AG10803 (cell line): ENCODE measurements at places on chromosomes 6 and 20.
A peak's percentile ranks its signal among the peaks of the same experiment; 100 is the strongest.

GRCh38 chr6:133369773-133370272 is 128.7 kb downstream of the EYA4 start:
- no peak for DNase-seq

DNA sequence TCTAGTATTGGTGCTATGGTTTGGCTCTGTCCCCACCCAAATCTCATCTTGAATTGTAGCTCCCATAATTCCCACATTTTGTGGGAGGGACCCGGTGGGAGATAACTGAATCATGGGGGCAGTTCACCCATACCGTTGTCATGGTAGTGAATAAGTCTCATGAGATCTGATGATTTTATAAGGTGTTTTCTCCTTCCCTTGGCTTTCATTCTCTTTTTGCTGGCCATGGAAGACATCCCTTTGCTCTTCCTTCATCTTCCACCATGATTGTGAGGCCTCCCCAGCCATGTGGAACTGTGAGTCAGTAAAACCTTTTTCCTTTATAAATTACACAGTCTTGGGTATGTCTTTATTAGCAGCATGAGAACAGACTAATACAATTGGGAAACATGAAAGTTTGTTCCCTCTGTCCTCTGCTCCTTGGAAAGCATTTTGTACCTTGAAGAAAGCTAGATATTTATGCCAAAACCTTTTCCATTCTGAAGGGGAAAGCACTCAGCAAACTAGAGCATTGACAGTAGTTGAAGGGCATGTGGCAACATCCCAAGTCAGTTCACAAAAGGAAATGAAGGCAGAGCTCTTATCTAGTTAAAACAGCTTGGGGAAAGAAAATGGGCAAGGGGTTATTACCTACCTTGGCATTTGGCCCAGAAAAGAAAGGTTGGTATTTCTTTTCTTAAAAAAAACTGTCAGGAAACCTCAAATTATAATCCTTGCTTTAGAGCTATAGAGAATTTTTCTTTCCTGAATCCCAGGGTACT is 10.7 kb upstream of the TNFAIP3 start:
- no peak for DNase-seq

- DNase-seq, result peak; percentile 40
Observed at GRCh38 chr20:25738198-25738597, 41.5 kb upstream of the ZNF337 start.

DNA sequence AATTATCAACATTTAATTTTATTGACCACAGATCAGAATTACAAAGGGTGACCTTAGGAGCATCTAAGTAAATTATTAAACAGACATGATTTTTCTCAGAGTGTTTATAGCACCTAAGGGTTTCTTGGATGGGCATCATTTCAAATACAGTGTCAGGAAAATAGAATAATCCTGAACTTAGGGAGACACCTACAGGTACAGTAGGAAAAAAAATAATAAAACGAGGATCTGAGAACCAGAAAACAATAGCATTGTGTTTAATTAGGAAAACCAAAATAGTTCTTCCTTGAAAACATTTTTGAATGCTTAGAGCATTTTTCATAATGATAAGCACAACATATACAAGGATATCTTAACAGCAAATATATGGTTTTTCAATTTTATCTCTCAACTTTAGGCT is 39.2 kb downstream of the MMUT start:
- DNase-seq, result no peak

GRCh38 chr6:42260972-42261371 is 43.3 kb upstream of the MRPS10 start:
- DNase-seq, result no peak

DNA sequence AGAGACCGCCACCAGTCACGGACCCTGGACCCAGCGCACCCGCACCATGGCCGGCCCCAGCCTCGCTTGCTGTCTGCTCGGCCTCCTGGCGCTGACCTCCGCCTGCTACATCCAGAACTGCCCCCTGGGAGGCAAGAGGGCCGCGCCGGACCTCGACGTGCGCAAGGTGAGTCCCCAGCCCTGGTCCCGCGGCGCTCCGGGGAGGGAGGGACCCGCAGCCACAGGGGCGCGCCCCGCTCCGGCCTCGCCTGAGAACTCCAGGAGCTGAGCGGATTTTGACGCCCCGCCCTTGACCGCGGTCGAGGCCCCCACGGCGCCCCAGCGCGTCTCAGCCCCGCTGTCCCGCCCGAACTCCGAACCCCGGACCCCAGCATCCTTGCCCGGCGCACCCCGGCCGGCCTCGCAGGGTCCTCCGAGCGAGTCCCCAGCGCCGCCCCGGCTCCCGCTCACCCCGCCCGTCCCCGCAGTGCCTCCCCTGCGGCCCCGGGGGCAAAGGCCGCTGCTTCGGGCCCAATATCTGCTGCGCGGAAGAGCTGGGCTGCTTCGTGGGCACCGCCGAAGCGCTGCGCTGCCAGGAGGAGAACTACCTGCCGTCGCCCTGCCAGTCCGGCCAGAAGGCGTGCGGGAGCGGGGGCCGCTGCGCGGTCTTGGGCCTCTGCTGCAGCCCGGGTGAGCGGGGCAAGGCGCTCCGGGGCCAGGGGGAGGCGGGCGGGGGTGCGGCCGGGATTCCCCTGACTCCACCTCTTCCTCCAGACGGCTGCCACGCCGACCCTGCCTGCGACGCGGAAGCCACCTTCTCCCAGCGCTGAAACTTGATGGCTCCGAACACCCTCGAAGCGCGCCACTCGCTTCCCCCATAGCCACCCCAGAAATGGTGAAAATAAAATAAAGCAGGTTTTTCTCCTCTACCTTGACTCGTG is at the start of gene OXT:
OXT (plus strand) TSS at position 11 of the 920 bp plus-strand sequence; CDS start at position 47, 36 bp downstream.
- no peak for DNase-seq

DNA sequence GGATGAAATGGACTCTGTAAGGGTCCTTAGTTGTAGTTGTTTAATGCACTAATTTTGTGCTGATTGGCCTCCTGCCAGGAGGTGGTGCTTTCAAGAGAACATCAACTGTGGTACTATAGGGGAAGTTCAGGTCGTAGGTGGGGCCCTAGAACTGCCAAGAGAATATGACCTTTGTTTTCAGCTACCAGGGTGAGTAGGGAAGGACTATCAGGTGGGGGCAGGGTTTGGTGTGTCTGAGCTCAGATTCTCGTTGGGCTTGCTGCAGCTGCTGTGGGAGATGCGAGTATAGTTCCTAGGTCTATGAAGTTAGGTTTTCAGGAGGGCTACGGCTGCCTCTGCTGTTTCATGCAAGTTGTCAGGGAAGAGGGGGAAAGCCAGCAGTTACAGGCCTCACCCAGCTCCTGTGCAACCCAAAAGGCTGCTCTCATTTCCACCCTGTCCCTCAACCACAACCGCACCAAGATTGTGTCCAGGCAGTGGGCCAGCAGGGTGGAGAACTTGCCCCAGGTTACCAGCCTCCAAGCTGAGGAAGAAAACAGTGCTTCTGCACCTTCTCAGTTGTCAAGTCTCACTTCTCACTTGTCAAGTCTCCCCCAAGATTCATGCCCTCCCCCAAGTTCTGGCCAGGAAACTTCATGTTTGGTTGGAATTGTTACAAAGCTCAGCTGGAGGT is 626.5 kb upstream of the MAP3K7 start:
- no peak for DNase-seq

GRCh38 chr6:147190556-147190955 is 13.7 kb upstream of the STXBP5 start:
- DNase-seq, result no peak

DNA sequence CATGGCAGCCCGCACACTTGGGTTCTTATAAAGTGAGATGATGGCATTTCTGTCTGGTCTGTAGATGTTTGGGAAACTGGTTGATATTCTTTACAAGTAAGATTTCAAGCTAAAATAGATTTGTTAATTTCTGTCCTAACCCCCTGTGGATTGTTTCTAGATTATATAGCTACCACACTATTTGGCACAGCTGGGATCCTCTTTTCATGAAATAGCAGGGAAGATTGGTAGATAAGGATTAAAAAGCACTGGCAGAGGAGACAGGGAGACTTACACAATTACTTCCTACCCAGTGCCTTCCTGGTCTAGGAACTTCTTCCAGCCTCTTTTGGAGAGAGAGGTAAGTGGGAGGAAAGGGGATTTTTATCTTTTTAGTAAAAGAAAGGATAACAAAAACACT is 13.2 kb upstream of the ATXN1 start:
- no peak for DNase-seq

- no peak for DNase-seq
Observed at GRCh38 chr6:72691249-72691648, 69.4 kb downstream of the KCNQ5 start.

DNA sequence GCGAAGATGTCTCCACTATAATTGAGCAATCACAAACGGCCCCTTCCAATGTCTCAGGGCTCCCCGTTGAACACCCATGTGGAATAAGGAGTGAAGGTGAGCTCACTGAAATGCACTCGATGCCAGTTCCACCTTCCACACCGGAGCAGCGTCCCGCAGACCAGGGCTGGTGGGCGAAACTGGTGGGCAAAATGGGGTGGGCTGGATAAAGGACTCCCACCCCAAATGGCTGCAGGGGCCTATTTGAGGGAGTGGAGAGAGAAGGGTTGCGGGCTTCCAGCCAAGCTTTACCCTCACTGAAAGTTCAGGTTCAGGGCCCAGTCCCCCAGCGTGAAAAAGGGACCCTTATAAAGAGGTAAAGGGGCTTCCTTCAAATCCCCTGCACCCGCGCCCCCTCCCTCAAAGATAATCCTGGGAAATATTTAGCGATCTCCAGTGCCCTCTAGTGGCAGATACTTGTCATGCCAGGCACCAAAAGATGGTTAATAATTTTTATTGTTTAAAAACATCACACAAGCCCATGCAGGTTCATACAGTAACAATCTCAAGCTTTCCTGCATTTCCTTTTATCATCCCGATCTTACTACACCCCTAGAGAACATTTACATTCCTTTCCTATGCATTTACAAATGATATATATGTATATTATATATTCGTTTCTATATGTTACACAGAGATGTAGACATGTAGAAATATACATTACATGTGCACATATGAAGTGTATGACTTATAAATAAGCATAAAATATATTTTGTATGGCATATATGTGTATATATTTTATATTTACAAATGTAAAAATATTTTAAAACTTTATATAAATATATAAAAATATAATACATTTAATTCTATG is 58.2 kb upstream of the NKX2-2 start:
- peak; percentile 4 for DNase-seq
